ENCODE measurements at places on chromosomes 16 and 17. TPM values are rescaled to one million over a fixed set of nuclear protein-coding genes. Genes with fewer than 3 reads are reported as not detected.

The DNAH2 gene
- 0.04 TPM for polyA plus RNA-seq

The IRF8 gene
- 46.3 TPM for polyA plus RNA-seq

The SPNS1 gene
- polyA plus RNA-seq, result 68.8 TPM

DNA sequence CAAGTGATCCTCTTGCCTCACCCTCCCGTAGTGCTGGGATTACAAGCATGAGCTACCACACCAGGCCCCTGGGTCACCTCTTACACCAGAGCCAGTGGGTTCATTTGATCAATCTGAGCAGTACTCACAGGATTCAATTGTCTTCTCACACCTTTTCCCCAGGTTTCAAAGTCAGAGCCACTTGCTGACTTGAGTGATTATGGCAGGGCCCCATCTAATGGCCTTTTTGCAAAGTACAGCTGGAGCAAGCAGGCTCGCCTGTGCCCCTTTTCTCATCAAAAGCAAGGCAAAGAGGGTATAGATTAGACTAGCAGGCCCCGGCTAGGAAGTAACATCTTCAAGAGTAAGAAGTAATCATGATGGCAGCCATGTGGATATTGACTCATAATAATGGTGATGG is 114.8 kb upstream of the NOL11 start:
- H3K4me3 ChIP-seq, result no peak overlapping the region
- H3K36me3 ChIP-seq, result no peaks in the 10 kb centered on the region
- H3K27ac ChIP-seq, result no peak overlapping the region
- no peaks in the 10 kb centered on the region for H3K4me1 ChIP-seq
- DNase-seq, result peak; percentile 42
- no peaks in the 10 kb centered on the region for H3K27me3 ChIP-seq

DNA sequence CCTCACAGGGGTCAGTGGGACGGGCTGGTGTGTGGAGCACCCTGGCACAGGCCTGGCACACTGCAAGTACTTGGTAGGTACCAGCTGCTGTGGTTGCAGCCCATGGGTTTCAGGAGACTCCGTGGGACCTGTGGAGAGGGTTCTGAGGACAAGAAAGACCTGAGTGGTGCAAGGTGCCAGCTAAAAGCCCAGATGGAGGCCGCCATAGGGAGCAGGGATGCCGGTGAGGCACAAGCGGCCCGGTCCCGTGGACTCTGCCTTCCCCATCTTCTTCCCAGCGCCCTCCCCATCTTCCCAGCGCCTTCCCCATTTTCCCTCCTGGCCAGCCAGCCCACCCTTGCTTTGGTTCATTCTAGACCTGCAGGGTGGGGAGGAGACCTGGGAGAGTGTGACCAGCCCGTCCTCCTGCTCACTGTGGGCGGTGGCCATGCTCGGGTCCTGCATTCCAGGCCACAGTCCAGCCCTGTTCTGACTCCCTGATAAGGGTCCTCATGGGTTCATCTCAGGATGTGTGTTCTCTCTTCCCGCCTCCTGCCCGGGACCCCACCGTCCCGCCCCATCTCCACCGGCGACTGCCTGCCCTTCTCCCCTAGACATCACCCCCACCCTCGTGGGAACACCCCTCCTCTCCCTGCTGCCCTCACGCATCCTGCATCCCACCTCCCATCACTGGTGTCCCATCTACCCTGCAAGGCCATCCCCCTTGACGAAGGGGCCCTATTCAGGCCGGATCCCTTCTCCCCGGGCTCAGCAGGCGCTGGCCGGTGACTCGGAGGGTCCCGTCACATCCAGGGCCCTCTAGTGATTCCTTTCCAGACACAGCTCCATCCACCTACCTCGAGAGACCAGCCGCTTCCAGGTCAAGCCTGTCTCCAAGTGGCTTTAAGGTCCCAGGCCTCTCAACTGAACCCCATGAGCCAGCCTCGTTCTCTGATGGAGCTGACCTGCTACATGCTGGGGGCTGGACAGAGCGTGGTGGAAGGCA is 3.4 kb downstream of the ZNF469 start:
- H3K4me3 ChIP-seq, result no peak overlapping the region
- H3K27ac ChIP-seq, result no peak overlapping the region
- no peaks in the 10 kb centered on the region for H3K36me3 ChIP-seq
- H3K4me1 ChIP-seq, result no peaks in the 10 kb centered on the region
- no peak for DNase-seq

DNA sequence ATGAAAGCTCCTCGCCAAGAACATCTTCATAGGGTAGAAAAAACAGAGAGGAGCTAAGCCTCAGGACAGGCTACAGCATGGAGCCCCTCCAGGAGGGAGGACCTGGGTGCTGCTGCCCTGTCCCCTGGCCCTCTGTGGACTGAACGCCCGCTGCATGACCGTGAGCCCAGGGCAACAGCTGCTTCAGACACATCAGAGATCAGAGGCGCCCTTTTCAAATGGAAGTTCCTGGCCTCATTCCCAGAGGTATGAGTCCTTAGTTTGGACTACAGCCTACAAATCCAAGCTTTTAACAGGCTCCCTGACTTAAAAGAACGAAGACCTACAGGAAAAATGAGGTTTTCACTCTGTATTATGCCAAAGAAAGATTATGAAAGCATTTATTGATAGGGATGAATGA is 48.5 kb downstream of the ZNF18 start:
- DNase-seq, result no peak
- H3K27ac ChIP-seq, result no peak overlapping the region
- H3K36me3 ChIP-seq, result no peaks in the 10 kb centered on the region
- no peaks in the 10 kb centered on the region for H3K27me3 ChIP-seq
- no peaks in the 10 kb centered on the region for H3K4me1 ChIP-seq

- no peaks in the 10 kb centered on the region for H3K4me1 ChIP-seq
- H3K4me3 ChIP-seq, result no peak overlapping the region
- DNase-seq, result peak; percentile 29
- H3K27me3 ChIP-seq, result no peaks in the 10 kb centered on the region
- H3K36me3 ChIP-seq, result no peaks in the 10 kb centered on the region
Observed at GRCh38 chr17:48439875-48440505, 10.0 kb upstream of the SKAP1 start.
